ENCODE measurements at places on chromosomes 1 and 21. TPM values are rescaled to one million over a fixed set of nuclear protein-coding genes. Genes with fewer than 3 reads are reported as not detected.

GRCh38 chr1:6485168-6486101 lies 6.0 kb downstream of the PLEKHG5 start:
- H3K4me3 ChIP-seq: peak overlapping the region; percentile 45
- H3K4me1 ChIP-seq: peaks cover 40% of the 10 kb centered on the region
- H3K27ac ChIP-seq: no peak overlapping the region
- 0 out of 3 replicates have a peak, but pooled peaks cover 3% of the 10 kb centered on the region for H3K27me3 ChIP-seq

ALPL gene
- not detected for total RNA-seq

RPF1 gene
- 58.4 TPM for total RNA-seq

- H3K27me3 ChIP-seq: no peaks in the 10 kb centered on the region
- H3K27ac ChIP-seq: no peak overlapping the region
- H3K4me3 ChIP-seq: no peak overlapping the region
Measured at GRCh38 chr1:172085317-172085716, 244.0 kb downstream of the DNM3 start.

GRCh38 chr1:236307435-236307834 lies 25.7 kb upstream of the ERO1B start:
- no peak overlapping the region for H3K4me3 ChIP-seq
- no peaks in the 10 kb centered on the region for H3K4me1 ChIP-seq
- DNase-seq: no peak
- H3K27ac ChIP-seq: no peak overlapping the region
- no peaks in the 10 kb centered on the region for H3K36me3 ChIP-seq

DNA sequence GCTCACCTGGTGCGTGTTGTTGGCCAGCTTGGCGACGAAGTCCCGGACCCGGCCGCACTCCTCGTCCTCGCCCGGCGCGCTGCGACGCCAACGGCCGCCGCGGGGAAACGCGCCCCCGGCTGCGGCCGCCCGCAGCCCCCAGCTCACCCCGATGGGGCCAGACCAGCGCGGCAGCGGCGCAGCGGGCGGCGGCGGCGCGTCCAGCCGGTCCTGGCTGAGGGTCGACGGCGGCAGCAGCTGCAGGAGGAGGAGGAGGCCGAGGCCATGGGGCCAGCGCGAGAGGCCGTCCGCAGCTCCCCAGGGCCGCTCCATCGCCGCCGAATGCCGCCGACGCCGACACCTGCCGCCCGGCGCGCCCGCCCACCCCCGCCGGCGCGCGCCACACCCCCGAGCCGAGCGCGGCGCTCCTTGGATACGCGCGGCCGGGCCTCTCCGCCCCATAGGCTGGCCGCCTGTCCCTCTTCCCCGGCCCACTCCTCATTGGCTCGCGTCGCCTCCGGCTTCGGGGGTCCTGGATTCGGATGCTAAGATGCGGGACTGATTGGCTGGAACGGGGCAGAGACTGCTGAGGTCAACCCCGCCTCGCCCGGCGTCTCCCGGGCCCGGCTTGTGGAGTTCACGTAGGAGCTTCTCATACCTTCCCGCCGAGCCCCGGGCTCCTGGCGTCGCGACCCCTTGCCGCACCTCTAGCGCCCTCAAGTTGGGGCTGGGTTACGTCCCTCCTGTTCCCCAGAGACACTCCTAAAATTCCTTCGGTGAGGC lies at the start of gene SORT1:
SORT1 (minus strand) TSS at position 338 of the 762 bp plus-strand sequence; CDS start at position 312, 26 bp downstream.
- H3K27ac ChIP-seq: peak within 1 kb of the TSS; percentile 61
- no peaks in the 10 kb centered on the region for H3K27me3 ChIP-seq
- peak within 1 kb of the TSS; percentile 75 for H3K4me3 ChIP-seq
- DNase-seq: peak; percentile 90

PRDM16 gene
- 0.15 TPM for total RNA-seq

Data from HepG2 (cell line).